Suppressor macrophage (primary cell): ENCODE measurements at places on chromosomes 16 and 17.
A peak's percentile ranks its signal among the peaks of the same experiment; 100 is the strongest.

DNA sequence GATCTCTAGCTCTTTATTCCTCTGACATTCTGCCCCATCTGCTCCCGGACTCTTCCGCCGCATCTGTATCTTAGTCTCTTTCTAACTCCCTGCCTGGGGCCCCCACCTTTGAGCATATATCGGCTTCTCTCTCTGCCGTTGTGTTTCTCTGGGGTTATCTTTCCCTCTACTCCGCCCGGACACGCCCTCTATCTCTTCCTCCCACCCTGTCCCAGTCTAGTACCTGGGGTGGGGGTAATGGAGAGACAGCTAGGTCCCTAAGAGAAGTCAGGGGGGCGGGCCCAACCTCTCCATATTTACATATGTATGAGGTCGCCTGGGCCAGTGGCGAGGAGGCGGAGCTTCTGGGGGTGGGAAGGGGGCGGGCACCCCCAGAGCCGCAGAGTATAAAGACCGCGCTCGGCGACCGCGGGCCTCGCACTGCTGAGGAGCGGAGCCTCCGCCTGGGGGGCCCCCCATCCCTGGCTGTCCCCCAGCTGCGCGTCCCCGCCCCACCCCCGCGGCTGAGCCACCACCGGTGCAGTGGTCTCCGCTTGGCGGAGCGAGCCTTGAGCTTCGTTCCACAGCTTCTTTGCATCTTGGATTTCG, at the start of gene ATP1B2:
Gene ATP1B2 (plus strand): TSS at position 418 of the 588 bp plus-strand sequence. CDS start 593 bp downstream, outside the sequence.
- DNase-seq = peak; percentile 44

GRCh38 chr17:76659928-76660655, 16.5 kb upstream of the ST6GALNAC1 start:
- DNase-seq = peak; percentile 38

- DNase-seq = peak; percentile 31
Observed at GRCh38 chr17:1096215-1096614, 83.6 kb downstream of the ABR start.

GRCh38 chr17:19313746-19314651, 48.5 kb downstream of the B9D1 start:
- DNase-seq = peak; percentile 68

- DNase-seq = no peak
Observed at GRCh38 chr16:82152196-82152595, 17.8 kb downstream of the MPHOSPH6 start.

- DNase-seq = no peak
Observed at GRCh38 chr17:76248013-76248782, 7.9 kb upstream of the RNF157 start.

DNA sequence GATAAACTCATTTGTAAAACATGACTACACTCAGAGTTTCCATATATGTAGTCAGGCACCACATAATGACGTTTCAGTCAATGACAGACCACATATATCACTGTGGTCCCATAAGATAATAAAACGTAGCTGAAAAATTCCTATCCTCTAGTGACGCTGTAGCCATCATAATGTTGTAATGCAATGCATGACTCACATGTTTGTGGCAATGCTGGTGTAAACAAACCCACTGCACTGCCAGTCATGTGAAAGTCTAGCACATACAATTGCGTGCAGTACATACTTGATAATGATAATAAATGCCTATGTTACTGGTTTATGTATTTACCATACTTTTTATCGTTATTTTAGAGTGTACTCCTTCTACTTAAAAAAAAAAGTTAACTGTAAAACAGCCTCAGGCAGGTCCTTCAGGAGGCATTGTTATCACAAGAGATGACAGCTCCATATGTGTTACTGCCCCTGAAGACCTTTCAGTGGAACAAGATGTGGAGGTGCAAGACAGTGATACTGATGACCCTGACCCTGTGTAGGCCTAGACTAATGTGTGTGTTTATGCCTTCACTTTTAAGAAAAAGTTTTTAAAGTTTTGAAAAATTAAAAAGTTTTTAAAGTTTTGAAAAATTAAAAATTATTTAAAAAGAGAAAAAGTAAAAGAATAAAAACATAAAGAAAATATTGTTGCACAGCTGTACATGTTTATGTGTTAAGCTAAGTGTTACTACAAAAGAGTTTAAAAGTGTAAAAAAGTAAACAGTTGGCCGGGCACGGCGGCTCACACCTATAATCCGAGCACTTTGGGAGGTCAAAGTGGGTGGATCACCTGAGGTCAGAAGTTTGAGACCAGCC, 9.0 kb downstream of the STAT5B start:
- DNase-seq = peak; percentile 81

GRCh38 chr16:86910161-86910769, 331.9 kb downstream of the FOXL1 start:
- no peak for DNase-seq

DNA sequence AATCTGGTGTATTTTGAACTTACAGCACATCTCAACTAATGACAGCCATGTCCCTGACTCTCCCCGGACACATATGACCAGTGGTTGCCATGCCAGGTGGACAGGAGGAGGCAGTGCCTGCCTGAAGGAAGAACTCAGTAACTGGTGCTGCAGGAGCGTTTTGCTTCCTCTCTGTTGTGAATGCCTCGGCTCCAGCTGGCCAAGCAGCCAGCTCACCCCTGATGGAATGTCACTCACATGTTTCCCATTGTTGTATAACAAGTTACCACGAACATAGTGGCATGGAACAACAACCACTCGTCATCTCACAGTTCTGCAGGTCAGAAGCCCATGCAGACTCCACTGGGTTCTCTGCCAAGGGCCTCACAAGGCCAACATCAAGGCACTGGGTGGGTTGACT, 20.1 kb upstream of the IRF8 start:
- DNase-seq = no peak

GRCh38 chr17:63358956-63359355, 87.2 kb downstream of the CYB561 start:
- DNase-seq = no peak

DNA sequence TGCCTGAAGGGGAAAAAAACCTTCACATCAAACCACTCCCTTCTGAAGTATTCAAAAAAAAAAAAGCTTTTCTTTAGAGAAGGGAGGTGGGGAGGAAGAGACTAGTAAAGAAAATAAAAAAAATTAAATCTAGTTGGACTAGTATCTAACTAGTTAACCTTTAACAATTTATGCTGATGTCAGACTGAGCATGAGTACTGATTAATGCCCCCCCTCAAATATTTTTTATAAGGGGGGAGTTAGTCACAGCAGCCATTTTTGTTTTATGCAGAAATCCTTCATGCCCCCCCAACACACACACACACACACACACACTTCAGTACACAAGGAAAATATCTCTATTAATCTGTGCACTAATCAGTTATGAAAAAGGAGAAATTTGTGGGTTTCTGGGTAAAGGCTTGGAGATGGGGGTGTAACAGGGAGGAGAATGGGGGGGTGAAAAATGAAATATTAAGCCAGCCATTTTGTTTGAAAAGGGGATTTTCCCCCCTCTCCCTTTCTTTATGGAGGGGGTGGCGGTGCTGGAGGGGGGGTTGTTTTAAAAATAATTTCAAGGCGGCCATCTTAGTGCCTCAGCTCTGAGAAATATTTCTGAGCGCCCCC, 4.7 kb upstream of the CHD3 start:
- DNase-seq = no peak

GRCh38 chr17:82231562-82232321, 2.9 kb downstream of the SLC16A3 start:
- DNase-seq = peak; percentile 90

DNA sequence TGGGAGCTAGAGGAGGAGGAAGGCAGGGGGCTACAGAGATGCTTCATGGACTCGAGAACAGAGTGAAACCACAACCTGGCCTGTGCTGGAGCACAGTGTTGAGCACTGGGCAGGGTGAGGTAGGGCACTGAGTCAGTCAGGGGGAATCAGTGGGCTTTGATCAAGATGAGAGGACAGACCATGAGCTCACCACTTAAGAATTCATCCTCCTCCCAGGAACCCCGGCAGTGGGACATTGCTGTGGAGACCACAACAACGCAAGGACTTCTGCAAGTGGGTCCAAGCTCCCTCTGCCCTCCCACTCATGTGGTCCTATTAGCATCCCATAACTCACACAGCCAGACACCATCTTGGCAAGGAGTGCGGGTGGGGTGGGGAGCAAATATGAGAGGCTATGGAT, 1.7 kb upstream of the CES5A start:
- no peak for DNase-seq

GRCh38 chr16:86337138-86337537, 173.2 kb upstream of the FOXF1 start:
- DNase-seq = no peak

DNA sequence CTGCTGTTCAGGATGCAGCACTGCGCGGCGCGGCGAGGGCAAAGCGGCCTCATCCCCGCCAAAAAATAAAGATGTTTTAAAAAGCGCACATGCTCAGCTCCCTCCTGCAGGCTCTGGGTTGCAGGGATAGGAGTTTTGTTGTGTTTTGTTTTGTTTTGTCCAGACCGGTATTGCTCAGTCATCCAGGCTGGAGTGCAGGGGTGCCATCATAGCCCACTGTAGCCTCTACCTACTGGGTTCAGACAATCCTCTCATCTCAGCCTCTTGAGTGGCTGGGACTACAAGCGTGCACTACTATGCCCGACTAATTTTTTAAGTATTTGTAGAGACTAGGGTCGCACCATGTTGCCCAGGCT, 636 bp downstream of the WWOX start:
- DNase-seq = no peak

- DNase-seq = peak; percentile 89
Observed at GRCh38 chr16:27286451-27286850, 17.9 kb upstream of the NSMCE1 start.

- DNase-seq = no peak
Observed at GRCh38 chr17:27490391-27490790, 34.1 kb downstream of the KSR1 start.

DNA sequence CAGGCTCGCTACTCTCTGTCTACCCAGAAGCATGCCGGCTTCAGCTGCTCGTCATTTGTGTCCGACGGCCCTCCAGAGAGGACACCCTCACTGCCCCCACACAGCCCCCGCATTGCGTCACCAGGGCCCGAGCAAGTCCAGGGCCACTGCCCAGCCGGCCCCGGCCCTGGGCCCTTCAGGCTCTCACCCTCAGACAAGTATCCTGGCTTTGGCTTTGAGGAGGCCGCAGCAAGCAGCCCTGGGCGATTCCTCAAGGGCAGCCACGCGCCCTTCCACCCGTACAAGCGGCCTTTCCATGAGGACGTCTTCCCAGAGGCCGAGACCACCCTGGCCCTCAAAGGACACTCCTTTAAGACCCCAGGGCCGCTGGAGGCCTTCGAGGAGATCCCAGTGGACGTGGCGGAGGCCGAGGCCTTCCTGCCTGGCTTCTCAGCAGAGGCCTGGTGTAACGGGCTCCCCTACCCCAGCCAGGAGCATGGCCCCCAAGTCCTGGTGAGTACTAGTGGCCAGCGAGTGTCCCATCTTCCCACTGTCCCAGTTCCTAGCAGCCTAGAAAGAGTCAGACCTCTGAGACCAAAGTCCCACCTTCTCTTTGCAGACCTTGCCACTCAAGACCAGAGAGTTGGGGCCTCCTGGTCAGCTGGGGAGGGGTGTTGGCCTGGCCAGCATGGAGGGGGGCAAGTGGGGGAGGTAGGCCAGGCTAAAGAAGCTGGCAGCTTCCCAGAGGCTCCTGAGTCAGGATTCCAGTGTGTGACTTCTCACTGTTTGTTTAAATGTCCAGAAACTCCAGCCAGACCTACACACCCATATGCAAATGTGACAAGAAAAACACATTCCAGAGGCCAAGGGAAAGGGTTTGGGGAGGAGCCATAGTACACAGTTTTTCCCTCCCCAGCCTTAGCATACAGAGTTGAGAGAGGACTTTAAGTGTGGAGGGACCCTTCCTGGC, 18.6 kb downstream of the FOXN1 start:
- DNase-seq = no peak
